ENCODE measurements at places on chromosomes 16 and 17.

GRCh38 chr17:4908301-4908700 lies 5.4 kb upstream of the CHRNE start:
- no peak for DNase-seq

DNA sequence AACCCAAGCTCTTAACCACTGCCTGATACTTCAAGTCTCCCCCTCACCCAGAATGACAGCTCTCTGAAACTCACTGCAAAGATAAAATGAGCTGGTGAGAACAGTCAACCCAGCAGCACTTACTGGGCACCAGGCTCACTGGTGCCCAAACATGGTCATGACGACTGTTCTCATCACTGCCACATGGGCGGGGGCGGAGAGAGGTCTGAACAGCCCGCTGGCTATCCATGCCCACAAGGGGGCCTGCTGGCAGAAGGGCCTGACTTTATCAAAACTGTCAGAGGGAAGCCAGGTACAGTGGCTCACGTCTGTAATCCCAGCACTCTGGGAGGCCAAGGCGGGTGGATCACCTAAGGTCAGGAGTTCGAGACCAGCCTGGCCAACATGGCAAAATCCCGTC lies 4.0 kb downstream of the MYBBP1A start:
- no peak for DNase-seq

DNA sequence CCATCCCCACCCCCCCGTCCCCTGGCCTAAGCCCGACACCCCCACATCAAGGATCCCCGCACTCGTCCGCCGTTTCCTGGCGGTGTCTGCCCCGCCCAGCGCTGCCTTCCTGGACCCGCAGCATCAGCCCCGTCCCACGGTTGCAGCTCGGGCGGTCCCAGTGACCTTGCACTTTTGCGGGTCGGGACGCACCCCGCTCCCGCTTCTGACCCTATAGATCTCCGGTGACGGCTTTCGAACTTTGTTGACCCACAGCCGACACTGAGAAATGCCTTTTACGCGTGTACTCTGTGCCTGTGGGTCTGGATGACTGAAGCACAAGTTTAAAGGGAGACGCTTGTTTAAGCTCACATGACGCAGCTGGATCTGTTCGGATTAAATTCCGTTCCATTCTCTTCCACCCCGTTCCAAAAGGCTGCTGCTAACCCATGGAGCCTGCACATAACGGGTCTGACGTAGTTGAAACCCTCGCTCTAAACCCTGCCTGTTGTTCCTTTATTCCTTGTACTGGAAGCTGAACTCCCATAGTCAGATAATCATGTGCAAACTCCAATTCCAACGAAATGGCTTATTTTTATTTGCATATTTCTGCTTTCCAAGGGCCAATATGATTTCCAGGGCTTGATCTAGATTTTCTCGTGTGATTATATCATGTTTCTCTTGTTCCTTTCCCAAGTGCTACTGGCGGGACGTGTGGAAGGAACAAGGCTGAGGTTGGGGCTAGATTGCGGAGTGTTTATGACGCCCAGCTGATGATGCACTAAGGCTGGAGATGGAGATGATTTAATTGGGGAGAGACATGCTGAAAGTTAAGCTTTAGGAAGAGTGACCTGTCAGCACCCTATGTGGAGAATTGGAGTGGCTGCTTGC lies 834 bp downstream of the FLYWCH1 start:
- peak; percentile 73 for DNase-seq

GRCh38 chr17:12053552-12053951 lies 32.9 kb downstream of the MAP2K4 start:
- DNase-seq = no peak

DNA sequence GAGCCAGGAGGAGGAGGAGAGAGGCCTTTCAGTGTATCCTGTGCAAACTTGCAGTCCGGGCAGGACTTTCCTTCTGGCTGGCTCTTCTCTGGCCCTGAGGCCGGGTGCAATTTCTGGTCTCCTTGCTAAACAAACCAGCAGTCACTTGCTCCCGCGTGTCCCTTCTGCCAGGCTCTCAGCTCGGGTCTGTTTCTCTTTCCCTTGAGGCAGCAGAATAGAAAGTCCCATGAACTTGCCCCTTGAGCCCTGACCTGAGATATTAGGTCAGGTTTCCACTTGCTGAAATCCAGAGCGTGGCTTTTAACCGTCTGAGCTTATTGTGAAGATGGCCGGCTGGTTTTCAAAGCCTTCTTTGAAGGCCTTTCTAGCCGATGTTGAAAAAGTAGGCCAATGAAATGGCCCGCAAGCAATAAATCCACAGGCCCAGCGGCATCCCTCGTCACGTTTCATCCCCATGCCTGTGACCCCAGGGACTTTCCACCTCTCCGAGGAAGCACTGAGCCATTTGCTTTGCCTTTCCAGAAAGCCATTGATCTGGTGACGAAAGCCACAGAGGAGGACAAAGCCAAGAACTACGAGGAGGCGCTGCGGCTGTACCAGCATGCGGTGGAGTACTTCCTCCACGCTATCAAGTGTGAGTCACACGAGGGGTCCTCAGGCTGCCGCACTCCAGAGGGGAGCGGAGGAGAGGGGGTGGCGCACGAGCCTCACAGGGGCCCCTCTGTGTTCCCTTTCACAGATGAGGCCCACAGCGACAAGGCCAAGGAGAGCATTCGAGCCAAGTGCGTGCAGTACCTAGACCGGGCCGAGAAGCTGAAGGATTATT lies 4.5 kb downstream of the VPS4A start:
- no peak for DNase-seq

DNA sequence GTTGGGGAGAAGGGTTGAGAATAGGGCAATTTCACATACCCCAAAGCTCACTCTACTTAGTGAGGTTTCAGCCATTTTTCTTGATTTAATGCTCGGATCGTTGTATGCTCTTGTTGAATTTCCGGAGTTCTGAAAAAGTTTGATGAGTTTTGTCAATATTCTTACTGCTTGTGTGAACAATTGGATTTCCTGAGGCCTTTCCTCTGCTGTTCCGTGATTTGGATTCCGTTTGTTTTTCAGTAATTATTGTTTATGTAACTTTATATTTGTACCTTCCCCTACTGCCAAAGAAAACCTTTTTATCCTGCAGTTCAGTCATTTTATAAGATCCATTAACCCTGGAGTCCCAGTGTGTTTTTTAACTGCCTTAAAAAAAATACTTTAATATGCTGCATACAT lies 62.9 kb downstream of the PHKB start:
- DNase-seq = no peak

DNA sequence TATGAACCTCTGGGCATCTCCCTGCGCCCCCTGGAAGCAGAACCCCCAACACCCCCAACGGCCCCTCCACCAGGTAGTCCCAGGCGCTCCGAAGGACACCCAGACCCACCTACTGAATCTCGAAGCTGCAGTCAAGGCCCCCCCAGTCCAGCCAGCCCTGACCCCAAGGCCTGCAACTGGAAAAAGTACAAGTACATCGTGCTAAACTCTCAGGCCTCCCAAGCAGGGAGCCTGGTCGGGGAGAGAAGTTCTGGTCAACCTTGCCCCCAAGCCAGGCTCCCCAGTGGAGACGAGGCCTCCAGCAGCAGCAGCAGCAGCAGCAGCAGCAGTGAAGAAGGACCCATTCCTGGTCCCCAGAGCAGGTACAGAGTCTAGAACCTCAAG lies 1.5 kb downstream of the BCL6B start:
- DNase-seq = no peak

DNA sequence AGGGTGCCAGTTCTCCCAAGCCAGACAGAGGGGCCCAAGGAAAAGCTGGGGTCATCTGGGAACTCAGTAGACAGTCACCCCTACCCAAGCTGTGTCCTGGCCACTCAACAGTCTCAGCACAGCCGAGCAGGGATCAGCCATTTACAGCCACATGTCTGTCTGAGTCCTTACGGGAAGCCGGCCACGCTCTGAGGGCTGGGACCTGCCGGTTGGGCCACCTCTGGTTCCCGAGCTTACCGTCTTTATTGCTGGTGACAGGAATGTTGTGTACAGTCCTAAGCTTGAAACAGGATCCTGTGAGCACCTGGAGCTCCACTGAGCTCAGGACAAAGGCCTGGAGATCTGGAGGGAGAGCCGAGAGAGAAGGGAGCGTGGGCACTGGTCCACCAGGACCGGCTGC lies 59.8 kb downstream of the TIMM22 start:
- no peak for DNase-seq

DNA sequence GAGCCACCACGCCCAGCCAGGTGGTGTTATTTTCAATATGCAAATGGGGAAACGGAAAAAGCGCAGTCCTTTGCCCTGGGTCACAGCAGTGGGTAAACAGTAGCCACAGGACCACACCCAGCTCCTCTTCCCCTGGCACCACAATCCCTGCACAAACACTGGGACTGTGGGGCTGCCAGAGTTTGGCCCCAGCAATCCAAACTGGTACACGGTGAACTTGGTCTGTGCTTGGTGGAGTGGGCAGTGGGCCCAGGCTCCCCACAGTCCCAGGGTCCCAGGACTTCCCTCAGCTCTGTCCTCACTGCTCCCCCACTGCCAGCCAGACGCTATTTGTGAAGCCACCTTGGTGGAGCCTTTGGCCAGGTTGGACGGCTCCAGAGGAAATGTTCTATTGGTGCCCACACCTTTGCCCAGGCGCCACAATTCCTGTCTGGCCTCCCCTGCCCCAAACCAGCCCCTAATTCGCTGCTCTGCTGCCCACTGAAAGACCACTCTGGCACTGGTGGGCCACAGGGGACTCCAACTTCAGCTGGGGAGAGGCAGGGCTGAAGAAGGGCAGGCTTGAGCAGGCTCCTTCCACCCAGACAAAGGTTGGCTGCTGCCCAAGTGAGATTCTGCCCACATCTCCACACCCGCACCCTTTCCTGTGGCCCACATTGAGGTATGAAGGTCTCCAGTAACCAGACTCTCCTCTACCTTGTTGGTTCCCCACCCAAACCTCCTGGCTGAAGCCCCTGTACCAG lies 2.1 kb downstream of the CHAD start:
- no peak for DNase-seq

DNA sequence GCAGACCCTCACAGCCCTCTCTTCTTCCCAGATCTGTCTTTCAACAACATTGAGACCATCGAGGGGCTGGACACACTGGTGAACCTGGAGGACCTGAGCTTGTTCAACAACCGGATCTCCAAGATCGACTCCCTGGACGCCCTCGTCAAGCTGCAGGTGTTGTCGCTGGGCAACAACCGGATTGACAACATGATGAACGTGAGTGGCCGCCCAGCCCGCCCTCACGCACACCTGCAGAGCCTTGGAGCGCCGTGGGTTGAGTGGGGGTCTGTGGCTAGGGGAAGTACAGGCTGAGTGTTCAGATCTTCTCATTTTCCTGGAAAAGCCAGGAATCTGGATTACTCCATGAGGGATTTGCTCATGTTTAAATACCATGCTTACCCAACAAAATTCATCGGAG lies 15.2 kb downstream of the DRC3 start:
- no peak for DNase-seq

- no peak for DNase-seq
These were observed 8.6 kb upstream of the CDH1 start for GRCh38 chr16:68728523-68728922.

GRCh38 chr16:49528866-49529288 lies 155.3 kb downstream of the C16orf78 start:
- DNase-seq = no peak

DNA sequence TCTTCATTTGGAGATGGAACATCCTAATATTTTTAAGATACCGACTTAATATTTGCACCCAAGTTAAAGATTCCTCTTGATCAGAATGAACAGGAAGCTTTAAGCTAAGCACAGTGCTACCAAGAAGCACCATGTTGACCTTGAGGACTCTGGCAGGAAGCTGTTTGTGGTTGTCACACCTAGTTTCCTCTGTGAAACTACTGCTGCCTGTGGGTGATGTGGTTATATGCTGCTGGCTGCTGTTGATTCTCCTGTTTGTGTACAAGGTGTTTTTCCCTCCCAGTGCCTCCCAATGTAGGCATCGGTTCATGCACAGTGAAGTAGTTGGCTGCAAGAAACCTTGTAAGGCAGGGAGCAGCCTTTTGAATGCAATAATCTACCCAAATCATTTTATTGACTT lies 23.4 kb downstream of the RBL2 start:
- peak; percentile 42 for DNase-seq

- no peak for DNase-seq
These were observed 82.6 kb downstream of the C16orf78 start for GRCh38 chr16:49455991-49456745.

- no peak for DNase-seq
These were observed 35.4 kb downstream of the TBCD start for GRCh38 chr17:82787081-82787848.

GRCh38 chr17:76019833-76020467 lies 7.2 kb downstream of the EVPL start:
- no peak for DNase-seq

GRCh38 chr17:56831369-56832095 lies 2.2 kb downstream of the C17orf67 start:
- no peak for DNase-seq

- DNase-seq = no peak
These were observed 77.5 kb downstream of the USP32 start for GRCh38 chr17:60314423-60314822.

DNA sequence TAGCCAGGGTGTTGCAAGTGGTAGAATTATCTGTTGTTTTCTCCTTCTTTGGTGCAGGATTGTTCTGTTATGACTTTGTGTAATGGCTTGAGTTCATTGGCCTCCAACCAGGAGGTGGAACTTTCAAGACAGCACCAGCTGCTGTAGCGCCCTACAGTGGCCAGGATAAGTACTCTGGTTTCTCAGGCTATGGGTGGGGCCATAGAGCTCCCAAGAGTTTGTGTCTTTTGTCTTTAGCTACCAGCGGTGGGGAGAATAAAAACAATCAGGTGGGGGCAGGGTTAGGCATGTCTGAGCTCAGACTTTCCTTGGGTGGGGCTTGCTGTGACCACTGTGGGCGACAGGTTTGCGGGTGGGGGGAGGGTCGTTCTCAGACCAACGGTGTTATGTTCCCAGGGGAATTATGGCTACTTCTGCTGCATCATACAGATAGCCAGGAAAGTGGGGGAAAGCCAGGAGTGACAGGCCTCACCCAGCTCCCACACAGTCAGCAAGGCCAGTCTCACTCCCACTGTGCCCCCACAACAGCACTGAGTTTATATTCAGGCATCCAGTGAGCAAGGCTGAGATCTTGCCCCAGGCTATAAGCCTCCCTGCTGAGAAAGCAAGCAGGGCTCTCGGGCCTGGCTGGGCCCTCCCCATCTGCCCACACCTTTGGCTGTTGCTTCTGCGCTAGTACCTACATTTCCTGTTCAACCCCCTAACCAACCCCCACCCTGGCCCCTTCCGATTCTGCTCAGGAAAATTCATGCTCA lies 15.4 kb downstream of the ABCA10 start:
- no peak for DNase-seq

- no peak for DNase-seq
These were observed 3.5 kb upstream of the C17orf107 start for GRCh38 chr17:4895657-4896331.

- DNase-seq = no peak
These were observed 105.8 kb downstream of the SNX29 start for GRCh38 chr16:12082226-12082887.

- no peak for DNase-seq
These were observed 6.6 kb upstream of the PITPNA start for GRCh38 chr17:1568950-1569810.

DNA sequence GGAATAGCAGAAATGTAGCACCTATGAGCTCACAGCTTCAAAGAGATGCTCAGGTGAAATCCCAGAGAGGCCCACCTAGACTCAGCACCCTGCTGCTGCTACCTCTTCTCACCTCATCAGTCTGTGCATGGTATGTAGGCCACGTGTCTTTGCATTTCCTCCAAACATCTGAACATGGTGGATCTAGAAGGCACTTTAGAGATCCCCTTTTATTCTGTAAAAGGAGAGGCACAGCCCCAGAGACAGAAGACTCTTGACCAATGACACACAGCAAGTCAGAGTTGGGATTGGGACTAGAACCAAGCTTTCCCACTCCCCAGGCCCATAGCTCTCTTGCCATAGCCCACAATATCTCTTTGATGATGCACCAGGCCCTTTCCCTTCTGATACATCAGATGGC lies 19.4 kb upstream of the NKD1 start:
- DNase-seq = no peak

Data from stimulated activated effector memory CD8-positive, alpha-beta T cell treated with anti-CD3 and anti-CD28 coated beads, Interleukin-12 subunit alpha, Interleukin-12 subunit beta, amount 100 ng/mL, for 72 hours (primary cell).